ENCODE measurements at places on chromosomes 3 and 15.
A peak's percentile ranks its signal among the peaks of the same experiment; 100 is the strongest.

DNA sequence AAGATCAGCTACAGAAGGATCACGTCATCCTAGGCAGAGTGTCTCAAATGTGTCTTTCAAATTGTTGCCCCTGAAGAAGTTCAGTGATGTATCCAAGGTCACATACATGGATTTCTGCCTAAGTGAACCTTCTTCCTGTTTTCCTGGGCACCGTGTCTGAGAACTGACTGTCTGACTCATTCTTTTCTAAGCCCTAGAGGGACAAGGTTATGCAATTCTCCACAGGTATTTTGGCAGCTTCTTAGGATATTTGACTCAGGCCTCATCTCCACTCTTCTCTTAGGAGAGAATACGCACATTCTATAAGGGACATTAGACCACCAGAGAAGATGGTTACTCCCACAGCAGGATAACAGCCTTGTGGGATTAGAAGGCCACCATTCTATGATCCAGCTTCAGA is 391.9 kb upstream of the THBS1 start:
- DNase-seq: peak; percentile 92

- DNase-seq: no peak
Measured at GRCh38 chr3:70180664-70181063, 131.8 kb downstream of the MDFIC2 start.

DNA sequence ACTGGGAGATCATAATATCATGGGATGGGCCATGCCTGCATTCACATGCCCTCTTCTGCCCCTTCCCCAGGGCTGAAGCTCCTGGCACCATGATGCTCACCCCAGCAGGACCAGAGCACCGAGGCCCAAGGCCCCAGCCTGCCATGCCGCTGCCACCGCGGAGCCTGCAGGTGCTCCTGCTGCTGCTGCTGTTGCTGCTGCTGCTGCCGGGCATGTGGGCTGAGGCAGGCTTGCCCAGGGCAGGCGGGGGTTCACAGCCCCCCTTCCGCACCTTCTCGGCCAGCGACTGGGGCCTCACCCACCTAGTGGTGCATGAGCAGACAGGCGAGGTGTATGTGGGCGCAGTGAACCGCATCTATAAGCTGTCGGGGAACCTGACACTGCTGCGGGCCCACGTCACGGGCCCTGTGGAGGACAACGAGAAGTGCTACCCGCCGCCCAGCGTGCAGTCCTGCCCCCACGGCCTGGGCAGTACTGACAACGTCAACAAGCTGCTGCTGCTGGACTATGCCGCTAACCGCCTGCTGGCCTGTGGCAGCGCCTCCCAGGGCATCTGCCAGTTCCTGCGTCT is 5.6 kb downstream of the PLXNA1 start:
- DNase-seq: no peak

DNA sequence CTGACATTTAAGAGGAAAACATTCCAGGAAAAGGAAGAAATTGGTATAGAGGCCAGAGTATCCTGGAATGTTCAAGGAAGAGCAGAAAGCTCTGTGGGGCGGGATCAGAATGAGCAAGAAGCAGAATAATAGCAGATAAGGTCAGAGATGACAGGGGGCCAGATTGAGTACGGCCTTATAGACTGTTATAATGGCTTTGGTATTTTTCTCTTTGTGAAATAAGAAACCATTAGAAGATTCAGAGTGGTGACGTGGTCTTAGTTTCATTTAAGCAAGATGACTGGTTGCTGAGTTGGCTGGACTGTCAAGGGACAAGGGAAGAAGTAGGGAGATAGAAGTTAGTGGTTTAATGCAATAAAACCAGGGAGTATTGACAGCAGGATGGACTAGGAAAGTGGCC is 218.3 kb upstream of the SOX2 start:
- DNase-seq: no peak

DNA sequence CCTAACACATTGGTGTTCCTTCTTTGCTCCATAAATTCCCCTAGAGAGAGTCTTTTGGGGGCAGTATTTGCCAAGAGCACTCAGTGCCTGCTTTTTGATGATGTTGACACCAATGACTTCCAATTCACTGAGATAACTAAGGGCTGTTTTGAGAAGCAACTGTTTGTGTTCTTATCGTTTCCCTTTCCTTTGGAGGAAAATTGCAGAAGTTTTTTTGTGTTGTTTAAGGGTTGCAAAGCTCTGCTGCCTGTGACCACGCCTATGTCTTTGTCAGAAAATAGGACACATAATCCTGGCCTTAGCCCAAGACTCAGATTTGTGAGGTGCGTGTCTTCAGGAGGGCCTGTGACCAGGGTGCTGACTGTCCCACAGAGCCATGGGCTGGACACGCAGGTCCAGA is 99.6 kb downstream of the FAM43A start:
- DNase-seq: no peak

DNA sequence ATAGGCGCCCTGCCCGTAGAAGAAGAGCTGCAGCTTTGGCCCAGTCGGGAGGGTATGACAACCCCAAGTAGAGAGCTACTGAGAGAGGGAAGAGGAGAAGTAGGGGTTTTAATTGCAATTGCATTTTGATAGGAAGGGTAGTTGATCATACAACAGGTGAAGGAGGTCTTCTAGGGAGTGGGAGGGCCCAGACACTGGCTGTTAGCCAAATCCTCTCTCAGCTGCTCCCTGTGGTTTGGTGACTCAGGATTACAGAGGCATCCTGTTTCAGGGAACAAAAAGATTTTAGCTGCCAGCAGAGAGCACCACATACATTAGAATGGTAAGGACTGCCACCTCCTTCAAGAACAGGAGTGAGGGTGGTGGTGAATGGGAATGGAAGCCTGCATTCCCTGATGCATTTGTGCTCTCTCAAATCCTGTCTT is 408.9 kb upstream of the THBS1 start:
- peak; percentile 96 for DNase-seq

- DNase-seq: no peak
Measured at GRCh38 chr15:70920981-70921696, 28.5 kb downstream of the LRRC49 start.

GRCh38 chr15:92391640-92392039 is 2.0 kb upstream of the ST8SIA2 start:
- no peak for DNase-seq

DNA sequence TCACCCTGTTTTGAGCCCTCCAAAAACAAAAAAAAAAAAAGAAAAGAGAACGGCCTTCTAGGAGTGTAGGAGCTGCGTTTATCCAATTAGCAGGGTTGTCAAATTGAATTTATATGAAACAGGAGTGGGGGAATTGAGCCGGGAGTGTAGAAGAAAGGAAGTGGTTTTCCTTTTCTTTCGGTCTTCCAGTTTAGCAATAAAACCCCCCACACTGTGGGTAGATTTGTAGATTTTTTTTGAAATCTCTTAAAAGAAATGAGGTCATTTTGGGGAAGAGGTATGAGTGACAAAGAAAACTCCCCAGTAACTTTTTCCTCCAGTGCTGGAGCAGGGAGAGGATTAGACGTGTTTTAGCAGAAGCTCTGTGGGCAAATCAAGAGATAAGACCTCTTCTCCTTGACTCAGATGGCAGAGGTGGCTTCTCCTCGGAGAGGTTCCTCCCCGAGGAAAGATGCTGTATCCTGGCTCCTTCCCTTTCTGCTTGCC is 30.8 kb downstream of the BOC start:
- DNase-seq: peak; percentile 64

DNA sequence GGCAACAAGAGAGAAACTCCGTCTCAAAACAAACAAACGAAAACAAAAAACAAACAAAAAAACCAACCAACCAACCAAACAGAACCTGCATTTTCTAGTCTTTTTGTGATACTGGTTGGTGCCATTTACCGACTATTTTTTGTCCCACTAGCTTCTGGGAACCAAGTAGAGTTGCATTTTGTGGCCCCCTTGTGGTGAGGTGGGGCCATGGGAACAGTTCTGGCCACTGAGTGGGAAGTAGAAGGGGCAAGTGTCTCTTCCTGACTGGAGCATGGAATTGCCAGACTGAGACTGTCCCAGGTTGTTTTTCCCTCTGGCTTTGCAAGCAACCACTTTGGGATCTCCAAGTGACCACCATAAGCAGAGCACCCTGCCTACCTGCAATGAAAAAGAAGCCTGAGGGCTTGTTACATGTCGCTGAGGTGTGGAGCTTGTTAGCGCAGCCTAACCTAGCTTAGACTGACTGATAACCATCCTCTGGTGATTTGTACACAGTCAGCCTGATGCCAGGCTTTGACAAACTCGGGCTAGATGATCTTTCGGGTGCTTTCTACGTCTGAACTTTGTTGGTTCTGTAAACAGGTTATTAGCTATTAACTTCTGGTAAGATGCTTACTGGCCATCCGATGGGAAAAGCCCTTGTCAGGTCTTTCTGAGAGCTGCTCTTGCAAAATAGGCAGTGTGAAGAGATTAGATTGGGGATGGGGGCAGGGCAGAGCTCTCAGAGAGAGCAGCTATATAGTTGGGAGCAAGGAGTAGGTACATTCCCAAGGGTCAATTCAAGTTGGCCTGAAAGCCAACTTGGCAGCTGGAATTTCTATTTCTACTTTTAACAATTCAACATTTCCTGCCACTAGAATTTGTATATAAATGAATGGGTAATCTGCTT is 172.2 kb downstream of the SSR3 start:
- DNase-seq: no peak

GRCh38 chr3:148307443-148307843 is 390.3 kb upstream of the AGTR1 start:
- DNase-seq: no peak

DNA sequence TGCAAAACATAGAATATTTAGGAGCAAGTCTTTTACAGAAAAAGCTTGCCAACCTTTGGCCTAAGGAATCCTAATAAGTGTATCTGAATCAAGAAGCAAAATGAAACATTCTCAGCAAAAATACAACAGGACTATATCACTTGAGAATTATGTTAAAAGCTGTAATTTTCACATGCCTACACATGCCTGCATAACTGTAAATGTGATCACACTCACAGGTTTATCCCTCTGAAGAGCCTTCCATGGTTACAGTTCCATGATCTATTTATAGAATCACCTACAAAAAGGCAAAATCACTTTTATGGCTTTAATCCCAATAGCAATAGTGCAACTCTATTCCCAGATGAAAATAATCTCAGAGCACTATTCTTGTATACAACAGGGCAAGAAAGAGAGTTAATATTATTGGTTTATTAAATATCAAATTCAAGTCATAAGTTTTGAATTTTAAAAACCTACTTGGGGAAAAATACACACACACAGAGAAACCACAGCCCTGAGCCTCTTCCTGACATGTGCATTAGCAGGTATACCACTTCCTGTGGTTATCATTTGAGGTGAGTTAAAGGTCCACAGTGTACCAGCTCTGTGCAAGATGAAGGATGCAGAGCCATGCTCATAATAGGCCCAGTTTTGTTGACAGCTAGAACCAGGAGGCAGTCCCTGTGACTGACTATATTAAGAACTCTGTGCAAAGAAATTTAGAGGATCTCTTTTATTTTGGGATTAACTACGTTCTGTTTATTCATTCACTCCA is 252.5 kb upstream of the TGFBR2 start:
- DNase-seq: no peak

DNA sequence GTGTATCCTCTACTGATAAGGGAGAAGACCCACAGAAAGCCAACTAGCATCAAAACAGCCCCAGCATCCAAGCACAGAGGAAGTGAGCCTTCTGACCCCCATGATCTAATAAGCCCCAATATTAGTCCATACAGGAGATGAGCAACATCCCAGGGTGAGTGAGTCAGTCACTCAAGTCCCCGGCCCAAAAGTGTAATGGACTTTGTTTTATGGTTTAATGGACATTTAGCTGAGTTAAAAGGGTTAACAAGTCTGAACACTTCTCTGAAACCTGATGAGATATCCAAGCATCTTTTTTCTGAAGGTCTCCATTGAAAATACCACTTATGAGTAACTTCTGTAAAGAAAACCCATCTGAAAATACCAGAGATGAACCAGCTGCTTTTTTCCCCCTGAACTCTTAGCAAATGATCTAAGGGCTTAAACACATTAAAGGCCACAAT is 115.6 kb downstream of the GREM1 start:
- DNase-seq: no peak

- no peak for DNase-seq
Measured at GRCh38 chr15:38878926-38879325, 314.3 kb upstream of the RASGRP1 start.

- no peak for DNase-seq
Measured at GRCh38 chr3:134904776-134905646, 110.0 kb downstream of the EPHB1 start.

DNA sequence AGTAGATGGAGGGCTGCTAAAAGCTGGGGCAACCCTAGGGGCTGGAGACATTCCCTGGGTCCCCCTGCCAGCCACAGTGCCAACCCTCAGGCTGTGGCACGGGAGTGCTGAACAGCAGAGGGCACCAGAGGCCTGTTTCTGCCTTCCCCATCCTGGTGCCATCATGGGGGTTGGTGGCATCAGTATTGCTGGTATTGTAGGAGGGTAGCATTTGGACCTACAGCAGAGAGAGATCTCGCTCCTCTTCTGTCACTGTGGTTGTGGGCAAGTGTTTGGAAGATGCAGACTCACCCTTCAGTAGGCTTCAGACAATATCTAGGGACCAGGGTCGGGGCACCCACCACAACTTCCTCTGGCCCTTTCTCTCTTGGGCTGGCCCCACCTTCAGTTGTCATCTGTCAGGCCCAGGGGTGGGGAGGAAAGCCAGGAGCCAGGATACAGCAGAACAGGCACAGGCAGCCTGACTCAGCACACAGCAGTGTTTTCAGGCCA is 123.5 kb downstream of the RPLP1 start:
- no peak for DNase-seq

GRCh38 chr3:161415506-161416231 is 44.4 kb upstream of the SPTSSB start:
- DNase-seq: peak; percentile 73

GRCh38 chr15:61038387-61038786 is 190.7 kb downstream of the RORA start:
- no peak for DNase-seq

DNA sequence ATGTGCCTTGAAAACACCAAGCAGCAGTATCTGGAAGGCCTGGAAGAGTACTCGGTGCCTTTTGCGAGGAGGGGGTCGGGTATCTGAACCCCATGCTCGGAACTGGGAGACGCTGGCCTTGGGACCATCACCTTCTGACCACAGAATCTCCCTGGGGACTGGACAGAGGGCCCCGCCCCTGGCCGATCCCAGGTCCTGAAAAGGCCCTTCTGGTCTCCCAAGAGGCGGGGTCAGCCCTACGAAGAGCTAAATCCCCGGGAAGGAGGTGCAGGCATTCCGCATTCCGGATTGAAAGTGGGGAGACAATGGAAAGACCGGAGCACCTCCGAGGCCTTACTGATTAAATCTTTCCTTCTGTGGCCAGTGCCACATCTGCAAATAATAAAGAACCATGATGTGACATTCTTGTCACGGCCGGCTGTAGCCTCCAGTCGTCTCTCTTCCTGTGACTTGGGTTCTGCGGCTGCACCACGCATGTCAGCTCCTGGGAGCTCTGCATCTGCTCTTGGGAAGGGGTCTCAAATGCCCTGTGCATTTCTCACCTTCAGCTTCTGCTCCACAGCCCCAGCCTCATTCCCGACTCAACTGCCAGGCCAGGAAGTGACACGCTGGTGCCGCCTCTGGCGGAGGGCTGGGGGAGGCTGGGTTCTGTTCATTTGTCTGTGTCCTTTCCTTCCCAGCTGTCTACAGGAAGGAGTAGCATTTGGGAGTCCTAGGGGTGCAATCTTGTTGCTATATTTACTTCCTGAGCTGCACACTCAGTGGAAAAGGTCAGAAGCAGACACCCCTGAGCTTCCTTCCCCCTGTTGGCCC is 173.5 kb downstream of the KLF13 start:
- DNase-seq: no peak
